ENCODE measurements at places on chromosomes 2 and 18.

DNA sequence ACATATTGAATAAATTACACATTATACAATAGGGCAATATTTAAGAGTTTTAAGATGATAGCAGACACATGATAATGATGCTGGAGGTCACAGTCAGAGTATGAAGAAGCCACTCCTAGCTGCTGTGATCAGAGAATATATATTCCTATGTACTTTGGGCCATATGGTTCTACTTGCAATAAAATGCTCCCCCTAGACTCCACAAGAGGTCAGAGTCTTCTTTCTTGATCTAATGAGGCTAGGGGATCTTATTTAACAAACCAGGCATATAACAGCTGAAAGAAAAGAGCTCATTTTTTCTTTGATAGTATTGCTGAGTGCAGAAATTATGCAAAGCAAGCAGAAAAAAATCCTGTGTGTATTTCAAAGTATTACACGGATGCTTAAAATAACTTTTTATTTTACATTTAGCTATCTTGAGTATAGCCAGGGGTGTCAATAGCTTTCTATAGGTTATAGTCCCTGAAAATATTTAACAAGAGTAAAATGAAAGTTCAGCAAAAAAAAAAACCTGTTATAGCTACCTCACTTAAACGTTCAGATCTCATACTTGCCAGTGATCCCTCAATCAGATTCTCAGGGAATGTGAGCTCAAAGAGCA is 748.7 kb upstream of the CHAC2 start:
- no peak for DNase-seq

GRCh38 chr2:150135223-150135883 is 352.1 kb downstream of the RND3 start:
- no peak for DNase-seq

- no peak for DNase-seq
These were observed 106.4 kb downstream of the CTAGE1 start for GRCh38 chr18:22311301-22311700.

- no peak for DNase-seq
These were observed 41.4 kb upstream of the DTNB start for GRCh38 chr2:25714740-25715139.

DNA sequence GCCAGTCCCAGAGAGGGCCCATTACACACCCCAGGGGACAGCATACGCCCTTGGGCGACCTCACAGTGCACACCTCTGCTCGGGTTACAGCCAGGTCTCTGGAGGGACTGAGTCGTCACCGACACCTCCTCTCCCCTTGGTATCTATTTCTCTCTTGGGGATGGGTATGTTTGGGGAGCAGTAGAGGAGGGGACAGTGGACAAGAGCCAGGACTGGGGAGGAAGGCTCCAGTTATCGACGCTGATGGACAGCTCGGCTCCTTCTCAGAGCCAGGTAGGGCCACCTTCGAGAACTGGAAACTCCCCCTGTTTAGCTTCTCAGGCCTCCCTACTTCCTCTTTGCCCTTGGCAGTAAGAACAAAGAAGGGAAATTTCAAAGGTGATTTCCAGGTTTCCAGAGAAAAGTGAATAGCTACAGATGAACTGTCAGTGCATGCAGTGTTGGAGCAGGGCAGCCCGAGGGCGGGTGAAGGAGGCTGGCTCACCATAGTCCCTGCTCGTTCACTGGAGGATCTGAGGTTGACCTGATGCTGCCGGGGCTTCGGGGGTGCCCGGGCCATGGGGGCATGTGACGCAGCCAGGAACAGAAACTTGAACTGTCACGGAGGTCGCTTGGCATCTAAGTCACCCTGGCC is 4.4 kb upstream of the SEMA4C start:
- DNase-seq, result peak; percentile 43

DNA sequence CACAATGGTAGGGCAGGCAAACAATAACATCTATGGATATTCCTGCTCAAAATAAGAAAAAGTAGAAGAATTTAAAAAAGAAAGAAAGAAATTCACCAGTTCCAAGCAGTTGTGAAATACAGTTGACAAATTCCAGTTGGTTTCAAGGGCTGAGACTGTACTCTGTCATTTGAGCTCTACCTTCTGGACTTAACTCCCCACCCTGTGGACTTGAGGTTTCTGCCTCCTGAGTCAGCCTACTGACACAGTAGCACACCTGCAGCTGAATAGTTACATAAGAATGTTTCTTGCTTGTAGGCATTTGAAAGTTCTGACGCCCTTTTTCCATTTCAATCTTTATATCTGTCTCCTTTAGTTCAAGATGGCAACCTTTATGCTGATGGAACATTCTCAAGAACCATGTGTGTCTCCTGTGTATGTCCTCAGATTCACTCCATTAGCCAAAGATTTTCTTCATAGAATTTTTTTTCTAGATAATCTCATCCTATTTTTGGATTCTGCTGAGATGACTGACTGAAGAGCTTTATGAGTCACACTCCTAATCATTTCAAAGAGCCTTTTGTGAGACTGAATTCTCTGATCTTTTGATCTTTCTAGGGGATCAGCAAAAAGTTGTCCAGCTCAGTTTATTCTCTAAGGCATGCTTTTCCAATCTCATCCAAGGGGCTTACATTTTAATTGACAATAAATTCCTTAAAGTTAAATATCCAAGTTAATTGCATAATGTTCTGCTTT is 19.1 kb downstream of the NETO1 start:
- no peak for DNase-seq

All from activated naive CD4-positive, alpha-beta T cell treated with anti-CD3 and anti-CD28 coated beads for 36 hours (primary cell).